Thoracic aorta (tissue), 2 donors: ENCODE measurements at places on chromosomes 3 and 15.

DNA sequence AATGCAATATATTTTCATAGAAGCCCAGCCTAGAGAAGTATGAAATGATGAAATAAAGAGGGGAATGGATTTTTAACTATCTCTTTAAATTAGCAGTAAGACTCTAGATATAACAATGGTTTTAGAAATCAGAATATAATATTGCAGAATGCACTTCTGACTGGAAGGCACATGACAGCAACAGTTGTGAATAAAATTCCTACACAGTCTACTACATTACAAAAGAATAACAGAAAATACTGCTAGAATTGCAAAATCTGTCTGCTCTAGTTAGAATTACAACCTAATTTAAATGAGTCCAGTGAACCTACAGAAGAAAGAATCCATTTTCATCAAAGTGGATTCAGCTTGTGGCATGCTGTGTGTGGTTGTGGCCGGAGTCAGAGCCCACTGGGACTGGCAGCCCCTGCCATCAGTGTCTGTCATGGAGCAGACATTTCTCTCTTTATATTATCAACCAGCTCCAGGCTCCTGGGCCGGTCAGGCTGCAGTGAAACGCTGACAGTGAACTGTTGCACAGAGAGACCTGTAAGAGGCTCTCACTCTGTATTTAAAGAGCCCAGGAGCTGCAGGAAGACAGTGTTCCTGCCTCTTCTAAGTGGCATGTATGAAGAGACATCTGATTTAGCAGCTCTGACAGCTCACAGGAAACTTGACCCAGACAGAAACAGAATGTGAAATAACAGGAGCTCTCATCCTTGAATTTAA, 1523.8 kb upstream of the CADM2 start:
- DNase-seq = no peak

- DNase-seq = no peak
These were observed 168.3 kb upstream of the TSC22D2 start for GRCh38 chr3:150239766-150240165.

DNA sequence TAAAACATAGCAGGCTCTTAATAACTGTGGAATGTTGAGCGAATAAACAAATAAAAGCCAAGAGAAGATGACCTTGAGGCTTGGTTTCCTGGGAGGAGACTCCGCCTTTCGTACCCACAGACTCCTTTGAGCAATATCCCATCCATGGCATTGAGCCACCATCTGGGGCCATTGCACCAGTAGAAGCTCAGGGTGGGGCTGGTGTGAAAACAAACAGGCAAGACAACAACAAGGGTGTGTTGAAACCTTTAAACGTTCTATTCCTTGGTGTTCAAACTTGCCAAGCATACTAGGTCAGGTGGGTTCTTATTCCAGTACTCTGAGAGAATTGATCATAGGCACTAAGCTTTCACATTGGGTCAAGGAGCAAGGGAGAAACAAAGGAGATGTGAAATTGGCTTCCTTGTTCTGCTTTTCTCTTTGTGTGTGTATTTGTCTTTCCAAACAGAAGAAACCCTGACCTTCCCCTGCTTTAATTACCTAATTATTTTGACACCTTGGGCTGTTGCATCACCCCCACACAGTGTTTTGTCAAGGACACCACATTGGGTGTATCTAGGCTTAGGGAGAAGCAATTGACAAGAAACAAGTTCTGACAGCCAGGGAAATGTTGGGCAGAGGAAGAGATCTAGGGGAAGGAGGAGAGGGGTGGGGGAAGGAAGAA, 105.1 kb upstream of the BCL6 start:
- DNase-seq = no peak

DNA sequence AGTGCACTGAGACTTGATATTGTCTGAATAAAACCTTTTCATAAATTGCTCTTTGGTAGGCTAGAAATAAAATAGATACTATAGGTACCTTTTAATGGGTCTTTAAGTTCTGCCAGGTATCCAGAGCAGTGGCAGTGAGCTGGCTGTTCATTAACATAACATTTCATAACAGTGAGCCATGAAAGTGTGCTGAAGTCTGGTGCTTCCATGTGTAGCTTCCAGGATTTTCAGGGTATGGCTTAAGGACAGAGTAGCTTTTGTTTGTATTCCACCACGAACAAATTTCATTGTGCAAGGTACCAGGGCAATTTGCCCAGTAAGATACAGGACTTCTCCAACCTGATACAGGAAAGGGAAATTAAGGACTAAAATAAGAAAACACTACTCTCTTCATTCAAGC, 124.7 kb upstream of the NANOGP8 start:
- no peak for DNase-seq

DNA sequence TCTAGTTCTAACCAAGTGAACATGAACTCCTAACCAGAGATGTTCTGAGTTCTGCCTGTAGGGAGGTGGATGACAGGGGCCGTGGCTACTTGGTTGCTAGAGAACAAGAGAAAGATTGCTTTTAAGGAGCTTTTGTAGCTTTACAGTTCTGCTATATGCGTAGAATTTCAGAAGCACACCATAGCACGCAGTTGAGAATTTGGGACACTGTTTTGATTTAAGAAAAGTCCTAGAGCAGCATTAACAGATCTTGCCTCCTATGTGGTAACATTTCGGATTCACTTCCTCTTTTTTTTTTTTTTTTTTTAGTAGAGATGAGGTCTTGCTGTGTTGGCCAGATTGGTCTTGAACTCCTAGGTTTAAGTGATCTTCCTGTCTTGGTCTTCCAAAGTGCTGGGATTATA, 181.7 kb downstream of the TCF12 start:
- no peak for DNase-seq

DNA sequence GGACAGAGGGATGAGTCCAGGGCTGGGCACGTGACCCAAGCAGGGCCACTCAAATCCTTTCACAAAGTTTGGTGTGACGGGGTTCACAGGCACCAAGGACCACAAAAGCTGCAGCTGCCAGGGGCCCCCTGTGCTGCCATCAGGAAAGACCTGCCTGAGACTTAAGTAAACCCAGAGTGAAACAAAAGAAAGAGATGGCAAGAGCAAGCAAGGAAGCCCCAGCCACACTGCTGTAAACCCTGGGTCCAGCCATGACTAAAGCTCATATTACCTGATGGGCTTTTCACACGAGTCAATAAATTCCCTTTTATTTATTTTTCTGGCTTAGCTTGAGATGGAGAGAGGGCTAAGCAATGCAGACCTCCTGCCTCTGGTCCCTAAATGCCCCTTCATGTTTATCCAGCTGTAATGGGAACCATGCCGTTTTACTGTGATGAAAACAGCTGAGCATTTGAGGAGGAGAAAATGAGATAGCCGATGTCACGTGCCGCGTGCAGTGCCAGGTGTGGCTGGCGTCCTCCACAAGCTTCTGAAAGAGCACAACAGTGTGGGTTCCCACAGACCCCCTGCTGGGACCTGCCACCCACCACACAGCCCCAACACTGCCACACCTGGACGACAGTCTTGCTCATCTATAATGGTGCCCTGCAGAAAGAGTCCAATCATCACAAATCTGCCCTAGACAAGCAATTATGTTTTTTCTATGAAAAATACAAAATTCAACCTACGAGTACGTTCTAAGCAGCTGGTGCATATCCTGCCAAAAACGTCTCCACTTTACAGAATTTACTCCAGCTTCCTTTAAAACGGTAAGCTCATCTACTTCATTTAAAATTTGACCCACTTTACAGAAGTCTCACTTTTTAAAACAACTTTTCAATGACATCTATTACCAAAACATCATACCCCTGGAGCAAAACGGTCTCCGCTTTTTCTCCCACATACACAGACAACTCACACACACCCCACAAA, 34.2 kb downstream of the ADAMTS17 start:
- DNase-seq = no peak

GRCh38 chr3:11569156-11569741, 74.5 kb downstream of the VGLL4 start:
- DNase-seq = no peak

DNA sequence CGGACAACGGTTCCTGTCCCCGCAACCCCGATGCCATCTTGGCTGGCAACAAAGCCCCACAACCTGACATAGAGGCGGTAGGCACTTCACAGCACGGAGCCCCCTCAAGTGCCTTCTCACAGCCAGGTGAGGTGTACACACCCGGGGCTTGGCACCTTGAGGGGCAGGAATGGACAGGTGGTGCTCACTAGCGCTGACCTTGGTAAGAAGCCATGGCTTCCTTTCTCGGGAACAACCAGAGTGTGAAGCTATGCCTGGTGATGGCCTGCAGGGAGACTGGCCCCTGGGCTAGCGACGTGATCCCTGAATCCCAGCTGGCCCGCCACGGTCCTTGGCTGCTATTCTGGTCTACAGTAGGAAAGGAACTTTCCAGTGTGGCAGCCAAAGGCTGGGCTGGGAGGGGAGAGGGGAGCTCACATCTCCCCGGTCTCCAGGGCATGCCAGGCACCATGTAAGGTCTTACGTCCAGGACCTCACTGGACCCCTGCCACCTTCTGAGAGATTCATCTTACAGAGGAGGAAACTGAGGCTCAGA, 70.6 kb upstream of the RPL32 start:
- no peak for DNase-seq

- DNase-seq = no peak
These were observed 427.7 kb upstream of the THBS1 start for GRCh38 chr15:39153058-39153714.

GRCh38 chr15:77039848-77040247, 31.1 kb downstream of the TSPAN3 start:
- DNase-seq = no peak
